ENCODE measurements at places on chromosomes 13 and 19.

DNA sequence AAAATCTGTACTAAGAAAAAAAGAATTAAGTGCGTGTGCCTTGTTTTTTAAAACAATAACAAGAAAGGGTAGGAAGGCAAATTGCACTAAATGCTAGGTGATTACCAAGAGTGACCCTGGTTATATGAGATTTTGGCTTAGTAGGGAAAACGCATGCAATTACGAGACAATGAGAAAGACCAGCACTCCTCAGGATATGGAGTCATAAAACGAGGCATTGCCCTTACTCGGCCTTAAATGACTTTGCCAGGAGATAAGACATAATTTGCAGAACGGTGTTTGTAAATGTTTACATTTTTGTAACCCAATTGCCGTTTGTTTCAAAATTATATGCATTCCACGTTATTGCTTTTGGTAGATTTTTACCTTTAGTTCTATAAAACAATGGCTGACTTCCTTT, 179.8 kb downstream of the RBM26 start:
- no peak for DNase-seq

GRCh38 chr19:43546581-43546980, 13.6 kb downstream of the ZNF575 start:
- no peak for DNase-seq

- DNase-seq: no peak
These were observed 901.7 kb downstream of the DIAPH3 start for GRCh38 chr13:59261928-59262488.

- DNase-seq: no peak
These were observed 29.3 kb downstream of the ZNF571 start for GRCh38 chr19:37565370-37565669.

DNA sequence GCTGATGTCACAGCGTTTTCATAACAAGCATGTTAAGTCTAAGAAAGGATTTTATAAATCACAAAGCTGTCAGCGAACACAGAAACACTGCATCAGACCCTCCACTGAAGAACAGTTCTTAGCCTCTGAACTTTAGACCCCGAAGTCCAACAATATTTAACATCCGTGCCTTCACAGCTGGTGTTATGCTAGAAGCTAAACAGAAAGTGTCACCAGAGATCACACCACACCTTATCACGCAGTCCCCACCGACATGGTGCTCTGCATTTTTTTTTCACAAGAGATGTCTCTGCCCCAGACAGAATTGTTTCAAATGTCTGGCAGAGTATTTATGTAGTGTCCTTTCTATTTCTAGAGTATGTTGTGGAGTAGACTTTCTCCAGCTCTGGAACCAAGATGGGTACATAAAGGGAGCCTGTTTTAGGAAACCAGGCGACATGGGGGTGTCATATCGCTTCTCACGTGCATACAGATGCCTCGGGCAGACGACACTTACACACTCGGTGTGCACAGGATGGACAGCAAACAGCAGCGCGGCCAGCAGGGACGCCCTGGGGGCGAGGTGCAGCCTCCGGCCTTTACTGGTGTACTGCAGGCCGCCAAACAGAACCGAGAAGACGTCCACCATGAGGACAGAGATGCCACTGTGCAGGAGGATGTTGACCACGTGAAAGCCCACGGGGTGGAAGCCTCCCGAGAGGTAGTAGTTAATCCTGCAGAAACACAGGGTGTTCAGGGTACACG, 12.0 kb downstream of the TMTC4 start:
- no peak for DNase-seq

DNA sequence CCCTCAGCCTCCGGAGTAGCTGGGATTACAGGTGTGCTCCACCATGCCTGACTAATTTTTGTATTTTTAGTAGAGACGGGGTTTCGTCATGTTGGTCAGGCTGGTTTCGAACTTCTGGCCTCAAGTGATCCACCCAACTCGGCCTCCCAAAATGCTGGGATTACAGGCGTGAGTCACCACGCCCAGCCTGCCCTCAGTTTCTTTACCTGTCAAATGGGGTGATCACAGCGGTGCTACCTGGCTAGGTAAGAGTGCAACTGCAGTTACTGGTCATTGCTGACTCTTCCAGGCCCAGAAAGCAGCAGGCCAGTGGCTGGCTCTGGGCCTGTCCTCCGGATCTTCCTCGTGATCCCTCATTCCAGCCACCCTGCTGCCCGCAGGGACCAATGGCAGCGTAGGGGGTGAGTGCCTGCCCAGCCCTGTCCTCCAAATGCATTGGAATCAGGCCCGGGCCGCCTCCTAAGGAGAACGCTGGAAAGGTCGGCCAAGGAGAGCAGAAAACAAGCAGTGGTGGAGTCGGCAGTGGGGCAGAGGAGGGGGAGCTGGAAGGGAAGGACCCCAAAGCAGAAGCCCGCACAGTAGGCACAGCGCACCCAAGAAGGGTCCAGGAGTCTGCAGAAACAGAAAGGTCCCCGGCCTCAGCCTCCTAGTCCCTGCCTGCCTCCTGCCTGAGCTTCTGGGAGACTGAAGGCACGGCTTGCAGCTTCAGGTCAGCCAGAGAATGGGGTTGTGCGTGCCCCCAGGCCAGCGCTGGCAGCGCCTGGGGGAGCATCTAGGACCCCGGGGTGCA, 1.8 kb upstream of the SLC27A1 start:
- DNase-seq: no peak

DNA sequence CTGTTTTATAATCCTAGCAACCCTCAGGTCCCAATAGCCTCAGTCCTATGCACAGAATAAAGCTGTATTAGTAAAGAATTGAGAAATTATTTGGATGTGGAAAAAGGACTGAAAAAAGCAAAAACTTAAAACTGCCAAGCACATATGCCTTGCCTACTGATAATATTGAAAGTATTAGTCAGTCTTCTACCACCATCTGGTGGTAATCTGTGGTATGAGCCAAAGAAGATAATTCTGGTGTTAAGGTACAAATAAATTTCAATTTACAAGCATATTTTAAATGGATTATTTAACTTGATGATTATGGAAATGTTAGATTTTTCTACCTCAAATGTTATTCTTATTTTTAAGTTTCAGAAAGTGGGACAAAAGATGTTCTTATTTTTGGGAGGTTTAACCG, 460.3 kb upstream of the KLHL1 start:
- DNase-seq: peak; percentile 23

DNA sequence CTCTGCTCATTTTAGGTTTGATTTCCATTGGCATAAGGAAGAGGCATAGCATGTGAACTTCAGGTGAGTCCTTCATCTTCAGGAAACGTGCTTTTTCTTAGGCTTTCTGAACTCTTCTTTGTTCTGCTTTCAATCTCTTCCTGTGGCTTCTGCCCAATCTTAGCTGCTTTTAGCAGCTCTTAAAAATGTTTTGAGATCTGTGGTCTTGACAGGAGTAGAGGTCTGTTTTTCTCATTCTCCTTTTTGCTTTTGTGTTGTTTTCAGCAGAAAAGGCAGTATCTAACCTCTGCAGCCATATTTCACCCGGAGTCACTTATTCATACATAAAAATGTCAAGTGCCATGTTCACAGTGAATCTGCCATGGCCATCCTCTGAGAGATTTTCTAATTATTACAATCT, 120.3 kb downstream of the LIG4 start:
- DNase-seq: no peak

GRCh38 chr19:3976495-3977241, 5.8 kb upstream of the DAPK3 start:
- DNase-seq: no peak

DNA sequence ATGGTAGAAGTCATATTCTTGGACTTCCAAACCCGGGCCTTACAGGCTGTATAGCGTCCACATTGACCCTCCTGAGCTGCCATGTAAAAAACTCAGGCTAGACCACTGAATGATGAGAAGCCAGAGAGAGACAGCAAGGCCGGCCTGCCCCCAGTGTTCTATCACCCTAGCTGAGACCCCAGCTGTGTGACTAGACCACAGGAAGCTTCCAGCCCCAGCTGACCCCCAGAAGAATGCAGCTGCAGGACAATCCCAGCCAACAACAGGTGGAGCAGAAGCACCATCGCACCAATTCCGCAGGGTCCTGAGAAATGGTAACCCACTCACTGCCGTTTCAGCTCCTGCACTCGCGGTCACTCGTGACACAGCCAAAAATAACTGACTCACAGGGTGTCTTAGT, 2.9 kb upstream of the ATP11A start:
- DNase-seq: no peak

DNA sequence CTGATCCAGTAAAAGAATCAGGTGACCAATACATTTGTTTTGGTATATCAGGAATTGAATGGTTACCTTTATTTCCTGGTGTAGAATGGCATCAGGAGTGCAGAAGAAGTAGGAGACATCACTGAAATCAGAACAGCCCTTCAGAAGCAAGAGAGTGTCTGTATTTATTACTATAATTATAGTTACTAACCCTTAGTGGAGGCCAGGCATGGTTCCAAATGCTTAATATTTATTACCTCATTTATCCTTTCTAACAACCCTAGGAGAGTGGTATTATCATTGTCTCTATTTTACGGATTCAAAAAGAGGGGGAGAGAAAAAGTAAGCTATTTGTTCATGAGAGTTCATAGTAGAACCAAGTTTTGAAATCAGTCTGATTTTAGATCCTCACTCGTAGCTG, 1292.9 kb downstream of the PCDH9 start:
- no peak for DNase-seq

DNA sequence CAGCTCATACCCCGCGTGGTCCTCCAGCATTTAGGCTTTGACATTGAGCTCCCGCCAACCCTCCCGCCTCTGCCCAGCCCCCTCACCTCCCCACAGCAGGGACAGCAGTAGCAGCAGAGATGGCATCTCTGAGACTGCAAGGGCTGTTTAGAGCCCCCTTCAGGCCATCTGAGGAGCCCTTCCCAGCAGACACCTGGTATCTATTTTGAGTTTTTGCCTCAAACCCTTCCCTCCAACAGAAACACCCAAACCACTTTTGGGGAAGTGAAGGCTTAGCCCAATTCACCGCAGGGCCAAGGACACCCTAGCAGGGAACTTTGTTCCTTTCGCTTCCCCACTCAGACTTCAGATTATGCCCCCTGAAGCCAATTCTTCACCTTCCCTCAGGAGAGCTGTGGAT, 6.3 kb upstream of the ZNF175 start:
- no peak for DNase-seq

- DNase-seq: no peak
These were observed 7.9 kb upstream of the KLK8 start for GRCh38 chr19:51009061-51009891.

- no peak for DNase-seq
These were observed 12.9 kb downstream of the CARM1 start for GRCh38 chr19:10884274-10884673.

DNA sequence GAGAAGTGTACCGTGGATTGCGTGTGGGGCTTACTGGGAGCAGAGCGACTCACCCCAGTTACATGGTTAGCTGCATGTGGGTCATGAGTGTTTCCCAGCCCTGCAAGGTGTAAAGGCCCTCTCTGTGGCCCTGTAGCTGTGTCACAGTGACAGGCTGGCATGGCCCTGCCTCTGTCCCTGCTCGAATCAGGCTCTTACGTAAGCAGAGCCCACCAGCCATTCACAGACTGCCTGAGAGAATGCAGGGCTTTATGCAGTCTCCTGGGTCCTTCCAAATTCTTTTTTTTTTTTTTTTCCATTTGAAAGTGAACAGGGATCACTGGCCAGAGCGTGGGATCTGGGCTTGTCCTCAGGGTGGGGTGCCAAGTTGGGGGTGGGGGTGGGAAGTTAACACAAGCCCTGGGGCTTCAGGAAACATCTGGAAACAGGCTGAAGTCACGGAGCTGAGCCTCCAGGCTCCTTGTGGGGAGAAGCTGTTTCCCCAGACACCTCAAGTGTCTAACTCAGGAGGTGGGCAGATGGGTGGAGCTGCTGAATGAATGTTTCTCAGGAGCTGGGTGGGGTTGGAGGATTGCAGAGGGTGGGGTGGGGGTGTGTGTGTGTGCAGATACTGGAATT, 13.4 kb downstream of the TECR start:
- DNase-seq: no peak

DNA sequence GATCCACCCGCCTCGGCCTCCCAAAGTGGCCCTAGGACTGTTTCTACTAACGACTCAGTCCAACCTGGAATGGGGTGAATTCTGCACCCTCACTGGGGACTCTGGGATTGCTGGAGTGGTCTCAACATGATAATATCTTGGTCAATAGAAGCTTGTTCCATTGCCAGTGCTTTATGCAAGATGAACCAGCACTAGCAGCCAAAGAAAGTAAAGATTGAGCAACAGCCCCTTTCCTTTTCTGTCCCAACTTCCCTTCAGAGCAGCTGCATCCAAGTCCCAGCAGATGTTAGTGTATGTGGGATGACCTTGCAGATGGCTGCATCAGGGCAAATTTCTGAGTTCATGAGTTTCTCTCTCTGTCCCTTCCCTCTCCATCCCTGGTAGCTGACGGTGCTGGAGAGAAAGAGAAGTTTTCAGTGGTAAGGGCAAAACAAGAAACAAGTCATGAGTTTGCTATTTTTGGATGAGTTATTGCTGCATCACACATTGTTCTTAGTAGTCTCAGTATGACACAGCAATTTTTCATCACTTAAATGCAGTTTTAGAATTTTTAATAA, 183.6 kb upstream of the EDNRB start:
- no peak for DNase-seq

DNA sequence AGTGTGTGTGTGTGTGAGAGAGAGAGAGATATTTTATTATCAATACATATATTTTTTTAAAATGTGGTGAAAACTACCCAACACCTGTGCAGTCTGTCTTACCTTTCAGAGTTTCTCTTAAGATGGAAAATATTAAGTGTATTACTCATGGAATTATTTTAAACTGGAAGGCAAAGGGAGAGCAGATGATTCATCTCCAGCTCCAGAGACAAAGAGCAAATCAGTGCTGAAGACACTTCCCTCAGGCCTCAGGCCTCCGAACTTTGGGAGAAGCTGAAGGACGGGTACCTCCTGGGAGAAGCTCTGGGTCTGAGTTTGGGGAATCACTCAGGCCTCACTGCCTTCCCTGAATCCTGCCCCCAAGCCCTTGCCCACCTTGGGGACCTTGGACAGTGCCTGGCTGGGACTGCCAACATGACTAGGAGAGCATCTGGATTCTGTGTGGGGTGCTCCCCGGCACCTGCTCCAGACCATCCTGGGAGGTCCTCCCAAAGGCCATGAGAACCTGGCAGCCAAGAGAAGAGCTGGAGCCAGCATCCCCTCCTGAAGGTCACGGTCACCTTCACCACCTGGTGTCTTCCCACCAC, 170.4 kb upstream of the UBL3 start:
- no peak for DNase-seq

- DNase-seq: peak; percentile 60
These were observed 9.7 kb upstream of the USE1 start for GRCh38 chr19:17205237-17206140.

GRCh38 chr19:2240881-2241760, 4.5 kb downstream of the SF3A2 start:
- no peak for DNase-seq

GRCh38 chr13:68897331-68897928, 1210.2 kb upstream of the ATXN8OS start:
- no peak for DNase-seq

- DNase-seq: no peak
These were observed 4.7 kb upstream of the GPR183 start for GRCh38 chr13:99311748-99312492.

DNA sequence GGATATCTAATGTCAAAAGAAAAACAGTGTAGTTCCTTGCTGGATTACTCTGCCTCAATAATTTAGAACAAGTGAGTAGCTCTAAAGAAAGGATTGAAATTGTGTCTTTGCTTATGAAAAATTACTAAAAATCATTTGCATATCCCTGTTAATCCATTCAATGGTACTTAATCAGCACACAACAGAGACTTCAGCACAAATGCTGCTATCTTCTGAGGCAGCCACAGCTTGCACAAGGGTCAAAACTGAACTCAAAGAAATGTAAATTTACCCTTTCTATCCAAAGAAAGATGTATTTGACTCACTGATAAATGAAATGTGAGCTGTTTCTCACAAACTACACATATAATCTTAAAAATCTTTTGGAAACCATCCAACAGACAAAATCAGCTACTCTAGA, 116.2 kb downstream of the LHFPL6 start:
- DNase-seq: no peak

GRCh38 chr13:74287724-74288169, 153.5 kb upstream of the KLF12 start:
- DNase-seq: peak; percentile 67
